Posterior vena cava (tissue), 2 donors: ENCODE measurements at places on chromosomes 7 and 10.

GRCh38 chr10:79335094-79335469 lies 12.2 kb upstream of the PPIF start:
- peak; percentile 54 for DNase-seq

DNA sequence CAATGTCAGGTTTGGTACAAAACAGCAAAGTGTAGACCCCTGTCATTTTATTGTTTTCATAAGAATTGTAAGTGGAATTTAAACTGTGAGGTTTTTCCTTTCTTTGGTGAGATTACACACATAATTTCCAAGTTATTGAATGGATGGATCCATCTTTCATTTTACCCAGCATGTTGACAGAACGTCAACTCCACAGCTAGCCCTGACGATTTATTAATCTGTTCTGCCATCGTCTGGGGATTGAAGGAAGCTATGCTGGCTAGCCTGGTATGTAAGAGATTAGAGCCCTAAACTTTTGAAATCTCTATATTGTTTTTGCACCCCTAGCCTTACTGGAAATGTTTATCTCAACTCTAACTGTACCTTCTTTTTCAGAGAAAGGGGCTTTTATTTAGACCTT lies 8.6 kb downstream of the WNT16 start:
- DNase-seq = no peak

DNA sequence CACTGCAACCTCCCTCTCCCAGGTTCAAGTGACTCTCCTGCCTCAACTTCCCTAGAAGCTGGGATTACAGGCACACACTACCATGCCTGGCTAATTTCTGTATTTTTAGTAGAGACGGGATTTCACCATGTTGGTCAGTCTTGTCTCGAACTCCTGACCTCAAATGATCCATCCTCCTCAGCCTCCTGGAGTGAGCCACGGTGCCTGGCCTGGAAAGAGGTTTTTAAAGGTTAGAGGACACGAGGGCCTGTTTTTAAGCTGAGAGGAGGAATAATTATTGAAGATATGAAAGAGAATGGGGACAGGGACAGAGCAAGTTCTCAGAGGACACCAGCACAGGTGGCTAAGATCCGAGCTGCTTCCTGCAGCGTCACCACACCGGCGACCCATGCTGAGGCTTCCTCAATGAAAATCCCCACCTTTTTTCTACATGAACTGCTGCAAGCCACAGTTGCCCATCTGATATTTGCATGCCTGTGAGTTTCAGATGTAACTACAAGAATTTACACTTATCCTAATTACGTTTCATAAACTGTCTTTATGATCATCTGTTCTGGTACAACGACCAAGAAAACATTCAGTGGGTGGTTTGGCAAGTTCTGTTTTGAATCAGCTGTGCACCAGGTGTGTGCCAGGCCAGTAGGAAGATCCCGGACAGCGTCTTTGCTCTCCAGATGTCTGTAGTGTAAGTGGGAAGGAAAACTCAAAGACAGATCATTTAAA lies 76.0 kb downstream of the HIP1 start:
- DNase-seq = peak; percentile 24

DNA sequence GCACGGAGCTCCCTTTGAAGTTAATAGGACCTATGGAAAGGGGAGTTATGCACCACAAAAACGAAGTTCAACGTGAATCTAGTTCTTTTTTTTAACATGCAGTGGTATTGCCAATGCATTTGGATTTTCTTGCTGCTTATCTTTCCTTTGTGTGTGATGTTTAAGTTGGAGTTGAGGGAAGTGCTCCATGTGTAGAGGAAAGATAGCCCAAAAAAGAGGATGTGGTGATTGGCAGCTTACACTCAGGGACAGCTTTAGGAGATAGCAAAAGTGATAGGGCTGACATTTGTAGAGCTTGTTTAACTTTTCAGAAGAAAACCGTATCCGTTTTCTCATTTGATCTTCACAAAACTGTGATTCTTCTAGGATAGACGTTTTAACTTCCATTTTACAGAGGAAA lies 101.3 kb downstream of the MDFIC start:
- no peak for DNase-seq

- no peak for DNase-seq
Measured at GRCh38 chr7:8594115-8594514, 160.7 kb downstream of the NXPH1 start.

DNA sequence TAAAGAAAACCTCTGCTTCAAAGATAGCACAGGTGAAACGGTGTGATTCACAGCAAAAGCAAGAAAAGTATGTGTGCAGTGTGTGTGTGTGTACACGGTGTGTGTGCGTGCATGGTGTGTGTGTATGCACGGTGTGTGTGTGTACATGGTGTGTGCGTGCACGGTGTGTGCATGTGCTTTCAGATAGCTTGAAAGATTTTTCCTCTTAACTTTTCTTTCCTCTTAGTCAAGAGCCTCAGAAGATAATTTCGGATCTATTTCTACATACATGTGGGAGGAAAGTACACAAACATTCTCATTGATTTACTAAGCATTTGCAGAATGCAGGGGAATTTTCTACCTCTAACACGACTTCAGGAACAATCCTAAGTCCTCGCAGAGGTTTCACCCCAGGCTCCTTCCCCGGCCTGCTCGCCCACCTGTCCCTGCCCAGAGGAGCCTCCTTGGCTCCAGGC lies 2.9 kb downstream of the FGFR2 start:
- DNase-seq = no peak

DNA sequence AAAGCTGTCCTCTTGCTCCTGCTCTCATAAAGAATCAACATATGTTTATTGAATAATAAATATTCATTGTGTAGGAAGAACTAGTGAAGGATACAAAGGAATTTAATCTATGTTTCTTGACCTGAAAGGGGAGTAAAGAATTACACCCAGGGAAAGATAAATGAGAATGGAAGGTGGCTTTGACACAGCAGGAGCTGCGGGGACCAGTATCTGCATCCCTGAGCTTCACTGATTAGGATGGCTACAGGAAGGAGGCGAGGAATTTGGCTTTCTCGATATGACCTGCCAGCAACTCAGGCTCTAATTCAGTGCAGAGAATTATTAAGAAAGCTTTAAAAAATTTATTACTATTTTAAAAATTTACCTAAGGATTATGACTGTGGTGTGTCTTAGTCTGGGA lies 194.6 kb downstream of the SEC23IP start:
- DNase-seq = no peak

DNA sequence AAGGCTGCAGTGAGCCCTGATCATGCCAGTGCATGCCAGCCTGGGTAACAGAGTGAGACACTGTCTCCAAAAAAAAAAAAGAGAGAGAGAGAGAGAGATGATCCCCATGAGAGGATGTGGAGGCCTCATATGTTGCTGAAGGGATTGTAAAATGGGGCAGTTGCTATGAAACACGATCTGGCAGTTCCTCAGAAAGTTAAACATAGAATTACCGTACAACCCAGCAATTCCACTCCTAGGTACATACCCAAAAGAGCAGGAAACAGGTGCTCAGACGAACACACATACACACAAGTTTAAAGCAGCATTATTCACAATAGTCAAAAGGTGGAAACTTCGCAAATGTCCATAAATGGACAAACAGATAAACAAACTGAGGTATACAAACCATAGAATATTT lies 27.4 kb upstream of the CYTH3 start:
- no peak for DNase-seq

- no peak for DNase-seq
Measured at GRCh38 chr7:97480772-97481390, 251.0 kb upstream of the TAC1 start.

DNA sequence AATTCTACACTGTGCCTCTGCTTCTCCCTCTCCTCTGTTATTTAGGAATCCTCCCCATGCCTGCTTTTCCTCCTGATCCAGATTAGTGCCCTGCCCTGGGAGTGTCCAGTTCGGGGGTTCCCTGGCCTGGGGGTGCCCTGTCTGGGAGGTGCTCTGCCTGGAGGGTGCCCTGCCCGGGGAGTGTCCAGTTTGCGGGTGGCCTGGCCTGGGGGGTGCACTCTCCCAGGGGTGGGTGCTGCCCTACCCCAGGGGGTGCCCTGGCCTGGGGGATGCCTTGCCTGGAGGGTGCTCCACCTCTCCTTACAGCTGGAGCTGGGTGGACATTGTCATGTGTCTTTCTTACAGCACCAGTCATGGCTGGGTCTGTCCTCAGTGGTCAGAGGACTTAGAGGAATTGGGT lies 20.2 kb downstream of the RAMP3 start:
- peak; percentile 76 for DNase-seq

GRCh38 chr10:22945934-22946673 lies 18.3 kb downstream of the ARMC3 start:
- no peak for DNase-seq

DNA sequence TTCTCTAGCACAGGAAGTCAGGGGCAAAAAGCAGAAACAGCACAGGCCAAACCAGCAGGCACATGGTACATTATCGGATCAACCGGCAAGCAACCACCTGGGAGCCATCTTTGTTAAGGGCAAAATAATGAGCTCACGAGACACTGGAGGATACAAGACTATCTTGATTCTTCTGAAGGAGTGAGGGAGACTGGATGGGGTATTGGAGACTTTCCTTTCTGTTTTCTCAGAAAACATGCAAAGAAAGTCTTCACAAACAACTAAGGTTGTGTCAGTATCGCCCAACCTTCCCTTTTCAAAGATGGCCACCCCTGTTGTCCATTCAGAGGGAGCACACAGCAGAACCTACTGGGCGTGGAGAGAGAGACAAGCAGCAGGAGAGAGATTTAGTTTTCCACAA lies 29.6 kb downstream of the GOLGA7B start:
- no peak for DNase-seq

DNA sequence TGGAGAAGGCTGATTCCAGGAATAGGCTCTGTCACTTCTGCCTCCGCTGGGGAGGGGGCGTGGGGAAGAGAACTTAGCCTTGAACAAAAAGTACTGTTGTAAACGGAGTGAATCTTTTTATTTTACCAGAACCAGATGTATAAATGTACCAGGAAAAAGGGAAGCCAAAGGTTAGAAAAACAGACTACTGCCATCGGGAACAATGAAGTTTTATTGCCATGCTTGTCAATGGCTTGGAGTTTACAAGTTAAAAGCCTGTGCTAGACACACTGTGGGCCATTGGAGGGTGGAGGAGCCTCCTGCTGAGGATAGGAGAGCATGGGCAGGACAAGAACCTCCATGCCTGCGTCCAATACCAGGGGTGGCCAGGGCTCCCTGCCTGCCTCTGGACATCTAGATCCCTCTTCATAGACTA lies 161.7 kb upstream of the LYZL2 start:
- no peak for DNase-seq

DNA sequence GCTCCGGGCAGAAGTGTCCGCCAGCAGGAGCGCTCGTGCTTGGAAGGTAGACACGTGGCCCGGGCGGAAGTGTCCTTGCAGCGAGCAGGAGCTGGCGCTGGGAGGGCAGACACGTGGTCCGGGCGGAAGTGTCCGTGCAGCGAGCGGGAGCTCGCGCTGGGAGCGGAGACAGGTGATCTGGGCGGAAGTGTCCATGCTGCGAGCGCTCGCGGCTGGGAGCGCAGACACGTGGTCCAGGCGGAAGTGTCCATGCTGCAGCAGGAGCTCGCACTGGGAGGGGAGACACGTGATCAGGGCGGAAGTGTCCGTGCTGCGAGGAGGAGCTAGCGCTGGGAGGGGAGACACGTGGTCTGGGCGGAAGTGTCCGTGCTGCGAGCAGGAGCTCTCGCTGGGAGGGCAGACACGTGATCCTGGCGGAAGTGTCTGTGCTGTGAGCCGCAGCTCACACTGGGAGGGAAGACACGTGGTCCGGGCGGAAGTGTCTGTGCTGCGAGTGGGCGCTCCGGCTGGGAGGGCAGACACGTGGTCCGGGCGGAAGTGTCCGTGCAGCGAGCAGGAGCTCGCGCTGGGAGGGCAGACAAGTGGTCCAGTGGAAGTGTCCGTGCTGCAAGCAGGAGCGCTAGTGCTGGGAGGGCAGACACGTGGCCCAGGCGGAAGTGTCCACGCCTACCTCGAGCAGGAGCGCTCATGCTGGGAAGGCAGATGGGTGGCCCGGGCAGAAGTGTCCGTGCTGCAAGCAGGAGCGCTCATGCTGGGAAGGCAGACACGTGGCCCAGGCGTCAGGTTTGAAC lies 41.1 kb upstream of the PRKAR1B start:
- DNase-seq = no peak
